ENCODE measurements at places on chromosomes 1 and 21.
A peak's percentile ranks its signal among the peaks of the same experiment; 100 is the strongest.

DNA sequence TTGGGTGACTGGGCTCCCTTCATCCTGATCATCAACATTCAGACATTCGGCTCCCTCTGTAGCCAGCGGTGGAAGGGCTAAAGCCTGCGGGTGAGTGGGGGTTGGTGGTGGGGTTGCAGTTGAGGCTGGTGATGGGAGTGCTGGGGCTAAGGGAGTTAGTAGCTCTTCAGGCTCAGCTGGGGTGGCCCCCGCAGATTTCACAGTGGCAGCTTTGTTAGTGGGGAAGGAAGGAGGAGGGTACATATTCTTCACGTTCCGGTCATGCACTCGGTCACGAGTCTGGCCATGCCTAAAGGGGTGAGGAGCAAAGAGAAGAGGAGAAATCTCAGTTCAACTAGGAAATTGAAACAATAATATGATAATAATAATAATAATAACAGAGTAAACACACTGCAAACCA lies 6.8 kb downstream of the PSMB4 start:
- DNase-seq = no peak

DNA sequence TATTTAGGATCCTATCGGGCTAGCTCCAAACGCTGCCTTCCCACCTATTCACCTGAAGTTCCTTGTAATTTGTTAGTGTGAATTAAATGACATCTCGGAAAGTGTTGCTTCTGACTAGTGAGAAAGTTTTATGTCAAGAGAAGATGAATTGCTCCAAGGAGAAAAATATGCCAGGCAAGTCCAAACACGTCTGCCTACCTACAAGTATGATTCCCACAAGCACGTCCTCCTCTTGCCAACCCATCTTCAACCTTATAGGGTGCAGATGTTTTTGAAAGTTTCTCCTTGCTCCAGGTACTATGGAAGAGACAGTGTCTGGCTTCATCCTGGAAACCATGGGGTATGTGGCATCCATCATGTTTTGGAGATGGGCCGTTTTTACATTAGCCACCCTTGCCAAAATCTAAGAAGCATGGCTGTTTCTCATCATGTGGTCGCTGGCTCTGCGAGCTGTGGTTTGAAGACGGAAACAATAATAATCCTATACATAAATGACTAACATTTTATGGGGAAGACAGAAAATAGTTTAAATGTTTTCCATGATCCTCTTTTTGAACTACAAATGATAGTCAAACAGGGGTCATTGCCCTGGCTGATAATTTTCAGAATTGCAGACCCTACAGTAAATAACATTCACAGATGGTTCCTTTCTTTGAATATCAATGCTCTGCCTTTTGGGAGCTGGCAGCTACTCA lies 505.8 kb downstream of the SMYD3 start:
- no peak for DNase-seq

- no peak for DNase-seq
These were observed 13.2 kb downstream of the KLHDC8A start for GRCh38 chr1:205343431-205344065.

GRCh38 chr1:6317098-6317760 lies 56.3 kb upstream of the GPR153 start:
- no peak for DNase-seq

- DNase-seq = no peak
These were observed 290.4 kb upstream of the PLXNA2 start for GRCh38 chr1:208534599-208534897.

DNA sequence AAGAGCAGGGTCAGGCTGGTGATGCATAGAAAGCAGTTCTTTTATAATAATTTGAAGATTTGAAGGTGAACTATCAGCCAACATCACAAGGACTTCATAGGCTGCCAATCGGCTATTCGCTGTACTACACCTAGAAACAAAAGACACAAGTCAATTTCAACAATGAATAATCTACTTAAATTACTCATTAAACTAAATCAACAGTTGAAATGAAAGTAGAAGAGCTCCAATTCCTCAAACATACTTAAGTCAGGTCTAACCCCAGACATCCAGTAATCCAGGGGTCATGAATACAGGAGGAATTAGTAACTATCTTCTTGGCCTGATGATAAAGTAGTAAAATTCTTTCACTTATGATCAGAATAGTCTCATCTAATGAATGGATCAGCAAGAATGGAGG lies 64.5 kb downstream of the PCSK9 start:
- DNase-seq = no peak

- no peak for DNase-seq
These were observed 187.4 kb downstream of the CYYR1 start for GRCh38 chr21:26385721-26386120.

GRCh38 chr1:163171826-163172225 lies 30.9 kb downstream of the RGS5 start:
- DNase-seq = no peak

GRCh38 chr1:44471911-44472453 lies 66.9 kb downstream of the RNF220 start:
- DNase-seq = no peak

- no peak for DNase-seq
These were observed 5.0 kb downstream of the UQCRHL start for GRCh38 chr1:15802234-15802965.

DNA sequence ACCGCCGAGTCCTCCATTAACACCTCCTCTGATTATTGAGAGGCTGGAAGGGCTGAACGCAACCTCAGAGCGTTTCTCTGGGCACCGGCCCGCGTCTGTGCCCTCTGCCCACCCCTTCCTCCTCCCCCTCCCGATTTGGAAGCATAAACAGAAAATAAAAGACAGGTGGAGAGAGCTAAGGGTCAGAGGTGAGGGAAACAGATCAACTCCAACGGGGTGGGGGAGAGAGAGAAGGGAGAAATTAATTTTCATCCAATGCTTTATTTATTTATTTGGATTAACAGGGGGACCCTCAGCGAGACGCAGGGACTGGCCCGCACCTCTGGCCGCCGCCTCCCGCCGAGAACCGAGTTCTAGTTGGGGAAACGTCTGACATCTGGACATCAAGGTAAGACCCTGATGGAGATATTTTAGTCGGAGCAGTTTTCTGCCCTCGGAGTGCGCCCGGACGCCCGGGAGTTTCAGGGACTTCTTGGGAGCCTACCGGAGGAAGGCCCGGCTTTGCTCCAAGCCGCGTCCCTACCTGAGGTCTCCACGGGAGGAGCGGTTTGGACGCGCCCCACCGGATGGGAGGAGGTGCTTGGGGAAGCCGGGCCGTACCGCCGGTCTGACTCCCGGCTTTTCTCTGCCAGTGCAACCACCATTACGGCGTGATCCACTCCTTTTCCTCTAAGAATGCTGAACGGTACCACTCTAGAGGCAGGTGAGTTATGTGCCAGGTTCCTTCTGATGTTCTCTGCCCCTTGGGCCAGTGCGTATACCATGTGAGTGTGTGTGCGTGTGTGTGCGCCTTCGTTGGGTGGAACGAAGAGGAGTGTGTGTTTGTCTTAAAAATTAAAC lies 5.1 kb upstream of the LHX9 start:
- no peak for DNase-seq

DNA sequence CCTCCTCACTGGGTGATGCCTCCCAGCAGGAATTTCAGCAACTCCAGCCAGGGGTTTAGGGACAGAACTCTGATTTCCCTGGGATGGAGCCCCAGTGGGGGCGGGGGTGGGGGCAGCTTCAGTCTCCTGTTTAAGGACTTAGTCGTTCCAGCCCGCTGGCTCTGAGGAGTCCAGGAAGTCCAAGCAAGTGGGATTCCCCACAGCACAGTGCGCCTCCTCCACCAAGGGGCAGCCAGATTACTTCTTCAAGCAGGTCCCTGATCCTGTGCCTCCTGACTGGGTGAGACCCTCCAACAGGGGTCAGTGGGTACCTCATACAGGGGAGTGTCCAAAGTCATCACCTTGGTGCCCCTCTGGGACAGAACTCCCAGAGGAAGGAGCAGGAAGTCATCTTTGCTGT lies 1438.4 kb upstream of the B3GALT2 start:
- no peak for DNase-seq

- no peak for DNase-seq
These were observed 14.6 kb upstream of the COL16A1 start for GRCh38 chr1:31718327-31718897.

DNA sequence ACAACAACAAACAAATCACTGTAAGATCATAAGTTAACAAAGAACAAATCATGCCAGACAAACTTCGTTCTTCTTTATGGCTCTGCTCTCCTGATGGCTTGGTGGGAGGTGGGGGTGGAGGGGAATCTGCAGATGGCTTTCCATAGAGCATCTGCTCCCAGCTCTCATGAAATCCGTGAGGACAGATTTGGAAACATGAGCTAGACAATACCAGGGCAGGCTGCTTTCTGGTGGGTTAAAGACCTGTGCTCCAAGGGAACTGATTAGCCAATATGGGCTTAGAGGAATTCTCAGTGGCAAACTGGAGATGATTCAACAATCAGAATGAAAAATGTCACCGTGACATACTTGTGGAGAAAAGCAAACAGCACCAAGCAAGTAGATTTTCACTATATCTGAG lies 69.4 kb upstream of the TLR5 start:
- DNase-seq = no peak

- no peak for DNase-seq
These were observed 28.8 kb downstream of the COP1 start for GRCh38 chr1:176178316-176178715.

DNA sequence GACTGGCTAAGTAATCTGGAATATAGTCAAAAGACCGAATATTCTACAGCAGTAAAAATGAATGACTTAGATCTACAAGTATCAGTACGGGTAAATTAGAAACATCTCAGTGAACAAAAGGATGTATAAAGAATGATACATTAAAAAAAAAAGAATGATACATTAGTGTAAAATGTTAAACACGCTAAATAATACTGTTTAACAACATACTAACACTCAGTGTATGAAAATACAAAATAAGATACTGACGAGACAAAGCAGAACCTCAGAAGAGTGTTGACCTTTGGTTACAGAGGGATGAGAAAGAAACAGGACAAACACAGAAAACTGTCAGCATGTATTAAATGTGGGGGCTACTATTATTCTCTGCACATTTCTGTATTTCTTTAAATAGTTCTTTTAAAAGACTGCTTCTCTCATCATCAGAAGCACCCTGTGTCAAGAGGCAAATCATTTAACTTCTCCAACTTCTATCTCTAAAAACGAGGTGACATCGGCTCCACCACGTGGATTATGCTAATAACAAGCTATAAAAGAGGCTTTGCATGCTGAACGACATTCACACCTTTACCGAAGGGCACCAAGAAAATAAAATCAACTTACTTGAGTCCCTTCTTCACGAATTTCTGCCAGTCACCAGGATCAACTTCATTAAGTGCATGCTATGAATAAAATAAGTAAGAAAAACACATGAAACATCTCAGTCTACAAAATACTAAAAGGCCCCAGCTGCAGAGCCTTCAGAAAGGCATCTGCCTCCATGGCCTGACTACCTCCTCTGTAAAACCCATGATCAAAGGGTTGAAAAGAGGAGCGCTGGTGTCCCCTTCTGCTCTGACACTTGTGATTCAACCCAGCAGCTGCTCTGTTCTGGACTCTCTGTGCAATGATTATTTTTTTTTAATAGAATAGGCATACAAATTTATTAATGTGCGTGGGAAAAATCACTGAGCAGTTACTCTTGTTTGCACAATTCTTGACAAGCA lies 42.5 kb downstream of the MRAP start:
- no peak for DNase-seq

DNA sequence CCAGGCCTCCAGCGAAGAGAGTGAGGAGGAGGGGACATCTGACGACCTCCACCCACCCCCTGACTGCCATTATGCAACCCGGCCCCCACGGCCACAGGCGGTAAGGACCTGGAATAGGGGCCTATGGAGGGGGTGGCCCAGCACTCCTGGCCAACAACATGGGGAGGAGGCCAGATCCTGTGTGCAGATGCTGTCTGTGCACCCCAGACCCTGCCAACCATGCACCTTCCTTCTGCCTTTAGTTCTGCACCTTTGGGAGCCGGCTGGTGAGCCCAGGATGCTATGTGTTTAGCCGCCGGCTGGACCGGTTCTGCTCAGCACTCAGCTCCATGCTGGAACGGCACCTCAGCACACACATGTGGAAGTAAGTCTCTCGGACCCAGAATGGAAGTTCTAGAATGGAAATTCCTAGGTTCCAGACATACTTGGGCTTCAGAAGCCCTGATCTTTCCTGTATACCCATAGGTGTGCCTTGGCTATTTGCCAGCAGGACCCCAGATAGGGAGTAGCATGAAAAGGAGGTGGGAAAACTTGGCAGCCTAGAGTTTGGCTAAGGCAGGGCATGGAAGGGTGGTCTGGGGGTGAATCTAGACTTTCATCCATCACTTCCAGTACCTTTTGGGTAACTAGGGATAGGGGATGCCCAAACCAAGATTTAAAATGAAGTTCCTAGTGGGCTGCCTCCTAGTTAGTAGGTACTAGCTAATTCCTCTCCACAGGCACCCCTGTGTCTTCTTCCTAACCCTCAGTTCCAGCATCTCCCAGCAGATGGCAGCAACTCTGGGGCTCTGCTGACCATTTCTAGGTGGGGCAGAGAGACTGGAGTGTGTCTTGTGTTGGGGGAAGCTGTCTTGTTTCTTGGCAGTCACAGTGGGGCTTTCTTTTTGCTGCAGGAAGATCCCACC lies 3.6 kb upstream of the CYB561D1 start:
- DNase-seq = no peak

GRCh38 chr1:52238887-52239707 lies 97.2 kb downstream of the ZFYVE9 start:
- DNase-seq = no peak

DNA sequence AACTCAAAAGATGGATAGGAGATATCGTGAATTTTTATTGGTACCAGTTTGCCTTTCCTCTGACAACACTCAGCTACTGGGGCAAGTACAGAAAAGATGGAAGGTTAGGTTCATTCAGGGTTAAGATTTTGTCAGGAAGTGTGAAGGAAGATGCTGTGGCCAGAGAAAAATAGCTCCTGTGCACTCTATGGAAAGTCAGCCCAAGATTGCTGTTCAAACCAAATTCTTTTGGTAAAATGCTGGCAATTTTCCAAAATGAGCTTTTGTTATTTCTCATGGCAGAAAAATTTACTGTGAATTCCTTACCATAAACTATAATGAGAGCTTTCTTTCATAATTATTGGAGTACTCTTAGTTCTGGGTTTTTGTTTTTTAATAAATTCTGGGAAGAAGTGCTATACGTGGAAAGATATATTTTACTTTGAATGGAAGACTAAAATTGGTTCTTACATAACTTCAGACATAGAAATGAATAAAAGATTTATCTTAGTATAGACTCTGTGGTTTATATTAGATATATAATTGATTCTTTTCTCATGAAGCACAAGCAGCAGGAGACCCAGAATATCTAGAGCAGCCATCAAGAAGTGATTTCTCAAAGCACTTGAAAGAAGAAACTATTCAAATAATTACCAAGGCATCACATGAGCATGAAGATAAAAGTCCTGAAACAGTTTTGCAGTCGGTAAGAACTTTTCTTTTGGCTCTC lies 112.2 kb downstream of the USP25 start:
- peak; percentile 3 for DNase-seq

DNA sequence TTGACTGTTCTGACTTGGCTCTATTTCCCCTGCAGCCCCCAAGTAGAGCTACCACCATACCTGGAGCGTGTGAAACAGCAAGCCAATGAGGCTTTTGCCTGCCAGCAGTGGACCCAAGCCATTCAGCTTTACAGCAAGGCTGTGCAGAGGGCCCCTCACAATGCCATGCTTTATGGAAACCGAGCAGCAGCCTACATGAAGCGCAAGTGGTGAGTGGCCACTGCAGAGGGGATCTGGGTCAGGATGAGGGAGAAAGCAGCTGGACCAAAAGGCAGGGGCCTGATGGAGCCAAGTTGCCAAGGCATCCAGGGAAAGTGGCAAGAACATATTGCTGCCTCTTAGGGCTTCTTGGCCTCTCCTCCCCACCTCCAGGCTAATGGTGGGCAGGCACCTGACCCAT lies 24.1 kb upstream of the TMEM222 start:
- no peak for DNase-seq
